ENCODE measurements at places on chromosomes 5 and 9.

DNA sequence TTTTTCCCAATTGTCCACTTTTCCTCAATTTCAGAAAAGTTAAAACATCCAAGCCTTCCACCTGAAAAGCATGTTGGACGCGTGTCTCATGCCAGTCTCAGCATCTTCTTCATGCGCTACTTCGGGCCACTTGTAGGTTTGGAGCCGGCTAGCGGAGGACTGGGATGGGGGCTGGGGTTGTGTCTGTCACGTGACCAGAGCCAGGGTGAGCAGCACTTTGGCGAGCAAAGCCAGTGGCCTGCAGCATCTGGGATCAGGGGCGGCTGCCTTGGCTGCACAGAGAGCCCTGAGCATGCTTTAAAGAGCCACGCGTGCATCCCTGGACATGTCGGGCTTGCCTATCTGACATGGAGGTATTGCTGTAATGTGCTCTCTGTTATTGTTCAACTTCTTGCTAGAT is 41.2 kb downstream of the SLC6A3 start:
- no peak for DNase-seq

DNA sequence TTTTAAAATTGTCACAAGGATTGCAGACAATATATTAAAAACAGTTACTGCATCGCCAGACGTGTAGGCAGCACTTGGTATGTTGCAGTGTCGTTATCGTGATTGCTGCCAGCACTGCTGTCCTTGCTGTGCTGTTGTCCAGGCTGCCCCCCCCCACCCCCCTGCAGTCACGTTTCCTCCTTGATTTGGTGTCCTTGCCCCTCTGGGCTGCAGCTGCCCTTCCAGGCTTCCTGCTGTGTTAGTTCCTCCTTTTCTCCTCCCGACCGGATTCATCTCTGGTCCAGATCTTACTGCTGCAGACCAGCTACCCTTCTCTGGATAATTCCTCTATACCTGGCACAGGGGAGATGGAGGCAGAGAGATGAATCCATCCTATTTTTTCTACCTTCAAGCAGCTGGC is 298.9 kb downstream of the TRIM32 start:
- DNase-seq: no peak

- DNase-seq: no peak
Observed at GRCh38 chr5:82480331-82480730, 202.2 kb upstream of the RPS23 start.

DNA sequence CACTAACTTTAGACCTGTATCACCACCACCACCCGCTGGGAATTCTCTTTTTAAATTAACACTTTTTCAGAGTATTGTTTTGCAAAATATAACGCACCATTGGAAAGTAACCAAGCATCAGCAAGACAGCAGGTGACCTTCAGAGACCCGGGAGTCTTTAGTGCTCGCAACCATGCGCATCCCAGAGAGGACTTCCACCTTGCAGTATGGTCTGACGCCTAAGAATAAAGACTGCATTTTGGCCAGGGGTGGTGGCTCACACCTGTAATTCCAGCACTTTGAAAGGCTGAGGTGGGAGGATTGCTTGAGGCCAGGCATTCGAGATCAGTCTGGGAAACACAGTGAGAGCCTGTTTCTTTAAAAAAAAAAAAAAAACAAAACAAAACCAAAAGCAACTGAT is 113.8 kb downstream of the MED27 start:
- DNase-seq: no peak

DNA sequence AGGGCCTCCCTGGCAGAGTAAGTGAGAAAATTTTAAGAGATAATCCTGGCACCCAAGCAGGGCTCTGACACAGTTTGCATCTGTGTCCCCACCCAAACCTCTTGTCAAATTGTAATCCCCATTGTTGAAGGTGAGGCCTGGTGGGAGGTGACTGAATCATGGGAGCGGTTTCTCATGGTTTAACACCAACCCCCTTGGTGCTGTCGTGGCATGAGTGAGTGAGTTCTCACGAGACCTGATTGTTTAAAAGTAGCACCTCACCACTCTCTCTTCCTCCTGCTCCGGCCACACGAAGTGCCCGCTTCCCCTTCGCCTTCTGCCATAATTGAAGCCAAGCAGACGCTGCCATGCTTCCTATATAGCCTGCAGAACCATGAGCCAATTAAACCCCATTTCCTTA is 80.1 kb downstream of the FBXW11 start:
- peak; percentile 46 for DNase-seq

GRCh38 chr5:107395632-107396350 is 274.9 kb downstream of the EFNA5 start:
- DNase-seq: no peak

DNA sequence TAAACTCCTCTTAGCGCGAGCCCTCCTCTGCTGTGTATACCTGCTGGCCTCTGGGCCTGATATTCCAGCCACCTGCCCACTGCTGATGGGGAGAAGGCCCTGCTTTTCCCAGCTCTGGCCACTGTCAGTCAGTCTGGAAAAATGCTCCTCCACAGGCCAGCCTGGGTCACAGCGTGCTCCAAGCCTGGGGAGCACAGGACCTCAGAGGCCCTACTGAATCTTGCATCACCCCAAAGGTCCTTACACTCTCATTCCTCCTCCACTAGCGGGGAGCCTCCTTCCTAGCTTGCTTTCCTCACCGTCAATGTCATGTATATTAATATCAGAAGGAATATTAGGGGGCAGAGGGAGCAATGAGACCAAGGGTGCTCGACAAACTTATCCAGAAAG is 73.7 kb downstream of the SHB start:
- DNase-seq: no peak

DNA sequence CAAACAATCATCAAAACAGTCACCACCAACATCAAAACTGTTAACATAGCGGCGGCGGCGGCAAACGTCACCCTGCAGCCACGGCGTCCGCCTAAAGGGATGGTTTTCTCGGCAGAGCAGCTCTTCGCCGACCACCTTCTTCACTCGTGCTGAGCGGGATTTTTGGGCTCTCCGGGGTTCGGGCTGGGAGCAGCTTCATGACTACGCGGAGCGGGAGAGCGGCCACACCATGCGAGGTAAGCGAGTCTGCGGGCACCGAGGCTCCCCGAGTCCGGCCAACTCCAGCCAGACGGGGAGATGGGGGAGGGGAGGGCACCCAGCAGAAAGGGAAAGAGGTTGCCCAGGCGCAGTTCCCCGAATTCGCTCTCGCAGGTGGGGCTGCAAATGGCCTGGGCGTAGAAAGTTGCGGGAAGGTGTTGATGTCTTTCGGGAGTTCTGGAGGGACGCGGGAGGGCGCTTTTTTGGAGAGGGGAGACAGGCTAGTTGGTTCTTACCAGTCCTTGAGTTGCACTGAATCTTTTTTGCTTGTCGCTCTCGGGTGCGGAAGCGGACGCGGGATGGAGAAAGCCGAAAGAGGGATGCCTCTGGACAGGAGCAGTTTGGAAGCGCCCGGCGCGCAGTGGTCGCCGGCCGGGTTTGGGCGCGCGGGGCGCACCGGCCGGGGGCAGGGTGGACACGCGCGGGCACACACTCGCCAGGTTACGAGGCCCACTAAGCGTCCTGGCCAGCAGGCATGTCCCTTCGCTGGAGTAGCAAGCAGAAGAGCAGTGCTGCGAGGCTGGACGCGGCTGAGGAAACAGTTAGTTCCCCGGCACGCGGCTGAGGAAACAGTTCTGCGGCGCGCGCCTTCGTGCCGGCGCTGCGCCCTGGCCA is 849 bp downstream of the RORB start:
- peak; percentile 65 for DNase-seq

GRCh38 chr9:14307989-14308852 is 5.7 kb downstream of the NFIB start:
- no peak for DNase-seq

GRCh38 chr5:111984044-111984443 is 227.1 kb upstream of the NREP start:
- no peak for DNase-seq

GRCh38 chr5:175717837-175718236 is 60.0 kb downstream of the HRH2 start:
- no peak for DNase-seq

DNA sequence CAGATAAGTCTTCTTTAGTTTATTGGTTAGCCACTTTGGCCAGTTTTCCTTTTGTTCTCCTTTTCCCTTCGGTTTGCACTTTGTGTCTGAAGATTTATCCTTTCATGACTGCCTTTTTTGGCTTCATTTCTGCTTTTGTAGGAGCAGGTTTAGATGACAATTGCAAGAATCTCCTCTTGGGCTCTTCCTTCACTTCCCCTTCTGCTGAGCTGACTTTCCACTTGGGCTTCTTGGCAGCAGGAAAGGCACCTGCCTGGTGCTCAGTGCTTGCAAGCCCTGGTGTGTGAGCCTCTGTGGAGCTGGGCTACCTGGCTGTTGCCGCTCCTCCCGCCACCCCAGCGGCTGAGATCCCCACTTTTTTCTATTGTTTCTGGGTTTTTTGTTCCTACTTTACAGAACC is 7.3 kb downstream of the CCDC112 start:
- no peak for DNase-seq

DNA sequence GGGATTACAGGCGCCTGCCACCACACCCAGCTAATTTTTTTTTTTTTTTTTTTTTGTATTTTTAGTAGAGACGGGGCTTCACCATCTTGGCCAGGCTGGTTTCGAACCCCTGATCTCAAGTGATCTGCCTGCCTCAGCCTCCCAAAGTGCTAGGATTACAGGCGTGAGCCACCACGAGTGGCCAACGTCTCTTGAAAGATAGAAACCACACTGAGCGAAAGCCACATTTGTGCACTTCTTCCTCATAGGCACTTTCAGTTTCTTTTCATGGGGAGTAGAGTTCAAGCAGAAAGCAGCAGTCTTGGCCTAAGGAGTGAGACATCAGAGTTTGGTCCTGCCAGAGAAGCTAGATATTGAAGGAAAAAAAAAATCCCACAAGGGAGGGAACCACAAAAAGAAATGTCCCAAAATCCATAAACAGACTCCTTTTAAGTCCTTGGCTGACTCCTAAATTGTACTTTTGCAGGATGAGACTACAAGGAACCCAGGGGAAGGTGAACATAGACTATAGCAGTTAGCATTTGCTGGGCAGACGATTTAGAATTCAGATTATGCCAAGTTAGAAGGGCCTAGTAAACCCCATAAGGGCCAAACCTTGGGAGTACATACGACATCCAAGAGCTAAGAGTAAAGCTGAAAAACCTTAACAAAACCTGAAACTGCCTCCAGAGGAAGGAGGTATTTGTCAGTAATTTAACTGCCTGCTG is 43.9 kb upstream of the GLIPR2 start:
- no peak for DNase-seq

- DNase-seq: no peak
Observed at GRCh38 chr5:54804521-54804920, 180.9 kb downstream of the ESM1 start.

DNA sequence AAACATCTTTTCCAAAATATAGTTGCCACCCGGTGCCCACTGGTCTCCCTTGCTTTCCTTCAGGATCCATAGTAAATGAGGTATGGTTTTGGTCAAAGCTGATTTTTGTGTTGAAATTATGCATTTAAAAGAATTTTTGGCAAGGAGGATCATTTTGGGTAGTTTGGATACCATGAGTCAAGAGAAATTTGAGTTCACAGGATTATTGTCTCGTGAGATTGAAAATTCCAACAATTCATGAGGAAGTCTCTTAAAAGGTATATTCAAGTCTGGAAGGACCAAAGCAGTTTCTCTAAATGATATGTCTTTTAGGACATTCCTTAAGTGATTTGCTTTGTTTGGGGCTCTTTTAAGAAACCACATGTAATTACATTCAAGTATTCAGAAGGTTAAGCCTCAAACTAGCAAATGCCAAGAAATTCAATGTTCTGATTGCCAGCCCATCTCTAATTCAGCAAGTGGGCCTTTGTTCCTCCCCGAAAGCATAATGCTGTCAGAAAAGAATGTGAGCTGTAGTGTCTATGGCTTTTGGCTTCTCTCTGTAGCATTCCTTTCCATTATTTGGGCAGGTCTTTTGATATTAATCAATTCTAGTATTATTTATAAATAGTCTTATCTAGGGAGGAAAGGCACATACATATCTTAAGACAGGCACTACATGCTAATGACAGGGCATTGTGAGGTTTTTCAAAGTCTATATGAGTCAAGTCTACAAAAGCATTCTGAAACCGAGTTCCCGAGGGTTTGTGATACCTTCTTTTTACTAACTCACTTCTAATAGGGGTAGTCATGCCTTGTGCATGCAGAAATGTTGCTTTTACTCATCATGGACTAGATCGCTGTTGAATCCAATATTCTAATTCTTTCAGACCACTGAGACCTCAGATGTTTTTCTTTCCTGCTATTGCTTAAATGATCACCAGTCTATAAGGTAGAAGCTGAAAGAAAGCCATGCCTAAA is 453.9 kb downstream of the ENC1 start:
- peak; percentile 42 for DNase-seq

- no peak for DNase-seq
Observed at GRCh38 chr9:79028101-79028500, 543.7 kb upstream of the TLE4 start.

Data from neural progenitor cell (in vitro differentiated cells).